Stimulated activated CD8-positive, alpha-beta memory T cell treated with anti-CD3 and anti-CD28 coated beads, Interleukin-7, amount 100 ng/mL, for 24 hours (primary cell): ENCODE measurements at places on chromosomes 2 and 18.

DNA sequence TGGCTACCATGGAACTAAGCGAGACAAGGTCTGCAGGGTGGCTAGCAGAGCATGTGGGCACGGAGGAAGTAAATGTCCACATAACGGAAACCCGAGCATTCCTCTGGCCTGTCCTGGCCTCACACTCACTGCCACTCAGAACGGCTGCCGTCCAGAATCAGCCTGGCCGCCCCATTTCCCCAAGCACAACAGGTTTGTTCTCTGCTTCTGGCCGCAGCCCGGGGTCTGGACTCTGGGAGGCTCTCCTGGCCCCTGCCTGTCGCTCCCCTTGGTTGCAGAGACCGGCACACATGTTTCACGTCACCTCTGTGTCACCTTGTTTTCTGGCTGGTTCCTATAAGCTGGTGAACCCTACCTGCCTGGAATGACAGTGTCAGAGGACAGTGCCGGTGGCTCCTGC, 69.3 kb downstream of the GLI2 start:
- no peak for DNase-seq

DNA sequence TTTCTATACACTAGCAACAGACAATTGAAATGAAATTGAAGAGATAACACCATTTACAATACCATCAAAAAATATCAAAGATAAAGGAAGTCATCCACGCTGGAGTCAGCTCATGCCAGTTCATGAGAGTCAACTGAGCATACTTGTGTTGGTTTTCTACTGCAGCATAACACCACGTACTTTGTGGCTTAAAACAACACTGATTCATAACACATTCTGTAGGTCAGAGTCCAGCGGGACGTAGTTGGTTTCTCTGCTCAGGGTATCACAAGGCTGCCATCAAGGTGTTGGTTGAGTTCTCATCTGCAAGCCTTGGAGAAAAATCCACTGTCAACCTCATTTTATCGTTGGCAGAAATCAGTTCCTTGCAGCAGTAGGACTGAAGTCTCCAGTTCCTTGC, 84.2 kb downstream of the TEX51 start:
- DNase-seq: no peak

GRCh38 chr2:233499928-233500327, 66.7 kb downstream of the USP40 start:
- DNase-seq: no peak

DNA sequence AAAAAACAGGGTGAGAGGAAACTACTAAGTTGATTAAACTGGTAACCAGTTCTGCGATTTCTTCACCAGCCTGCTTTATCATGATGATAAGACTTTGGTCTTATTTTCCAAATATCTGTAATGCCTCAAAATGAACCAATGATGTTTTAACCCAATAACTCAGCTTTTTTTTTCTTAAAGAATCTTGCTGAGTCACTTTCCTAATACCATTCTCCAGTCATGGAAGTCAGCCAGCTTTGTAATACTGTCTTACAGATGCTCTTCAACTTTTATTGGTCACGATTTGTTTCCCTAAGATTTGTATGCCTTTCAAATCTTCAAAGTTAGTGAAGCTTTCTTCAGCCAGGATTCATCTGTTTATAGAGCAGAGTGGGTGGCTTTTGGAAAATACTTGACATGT, 47.7 kb upstream of the SMIM21 start:
- no peak for DNase-seq

- no peak for DNase-seq
These were observed 1015.0 kb downstream of the BCL11A start for GRCh38 chr2:59538398-59538911.

DNA sequence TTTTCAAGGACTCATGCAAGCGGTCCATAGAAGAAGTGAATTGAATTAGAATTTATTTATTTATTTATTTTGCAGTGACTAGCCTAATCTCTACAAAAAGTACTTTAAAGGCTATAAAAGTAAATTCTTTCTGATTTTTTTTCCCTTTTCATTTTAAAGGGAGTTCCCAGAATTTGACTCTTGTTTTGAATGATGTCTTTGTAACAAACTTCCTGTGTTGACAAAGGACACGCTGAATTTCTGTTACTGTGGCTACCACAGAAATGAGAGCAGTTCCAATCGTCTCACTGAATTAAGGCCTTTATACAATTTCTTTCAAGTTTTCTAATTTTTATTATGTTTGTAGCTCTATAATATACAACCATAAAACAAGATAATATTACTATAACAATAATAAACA, 46.3 kb upstream of the LPIN2 start:
- DNase-seq: no peak

- DNase-seq: no peak
These were observed 172.7 kb downstream of the TWIST2 start for GRCh38 chr2:239020541-239021041.

- no peak for DNase-seq
These were observed 16.4 kb upstream of the CYP1B1 start for GRCh38 chr2:38092196-38092902.

DNA sequence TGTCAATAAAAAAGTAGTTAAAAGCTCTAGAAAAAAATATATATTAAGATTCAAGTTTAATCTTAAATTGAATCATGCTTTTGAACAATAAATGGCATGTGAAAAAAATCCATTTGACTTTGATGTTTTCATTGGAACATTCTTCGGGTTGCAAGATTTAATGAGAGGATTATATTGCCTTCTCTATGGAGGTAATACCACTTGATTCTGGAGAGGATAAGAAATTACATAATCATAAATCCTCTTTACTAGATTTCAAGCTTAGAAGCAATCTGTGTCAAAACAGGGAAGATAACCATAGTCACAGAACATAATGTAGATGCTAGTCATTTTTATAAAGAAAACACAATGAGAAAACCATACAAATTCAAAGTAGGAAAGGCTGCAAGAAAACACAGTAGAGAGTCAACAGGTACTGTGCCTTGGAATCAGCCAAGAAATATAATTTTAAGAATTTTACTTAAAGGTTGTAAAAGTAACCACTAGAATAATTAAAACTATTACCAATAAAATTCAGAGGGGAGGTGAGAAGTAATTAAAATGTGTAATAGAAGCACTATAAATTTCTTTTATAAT, 18.7 kb upstream of the MAPRE2 start:
- DNase-seq: no peak

DNA sequence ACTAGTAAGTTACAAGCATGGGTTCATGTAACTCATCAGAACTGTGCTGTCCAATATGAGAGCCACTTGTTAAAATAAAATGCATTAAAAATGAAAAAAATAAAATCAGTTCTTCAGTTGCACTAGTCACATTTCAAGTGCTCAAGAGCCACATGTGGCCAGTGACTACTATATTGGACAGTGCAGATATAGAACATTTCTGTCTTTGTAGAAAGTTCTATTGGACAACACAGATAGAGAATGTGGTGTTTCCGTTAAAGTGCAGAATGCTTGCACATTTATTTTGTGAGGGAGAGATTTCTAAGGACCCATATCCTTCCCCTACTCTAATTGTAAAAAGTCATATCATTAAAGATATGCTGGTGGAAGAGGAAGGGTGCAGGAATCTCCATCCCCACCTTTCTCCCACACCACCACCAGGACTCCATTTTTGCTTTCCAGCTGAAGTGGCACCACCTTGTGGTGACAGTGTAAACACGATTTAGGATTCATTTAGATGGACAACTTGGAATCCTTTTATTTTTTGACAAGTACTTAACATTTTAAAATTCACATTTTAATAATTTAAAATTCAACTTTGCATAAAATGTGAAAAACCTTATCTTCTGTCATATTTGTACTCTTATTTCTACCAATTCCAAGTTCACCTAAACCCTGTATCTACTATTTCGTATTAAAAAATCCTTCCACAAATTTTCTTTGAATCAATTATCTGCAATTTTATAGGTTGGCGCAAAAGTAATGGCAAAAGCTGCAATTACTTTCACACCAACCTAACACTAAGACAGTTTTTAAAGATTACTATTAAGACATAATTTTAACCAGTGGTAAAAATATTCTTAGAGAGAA, 9.4 kb upstream of the CD302 start:
- DNase-seq: no peak

- no peak for DNase-seq
These were observed 132.7 kb upstream of the NT5C1B start for GRCh38 chr2:18722101-18722500.

GRCh38 chr2:134712736-134713135, 6.1 kb downstream of the TMEM163 start:
- no peak for DNase-seq

DNA sequence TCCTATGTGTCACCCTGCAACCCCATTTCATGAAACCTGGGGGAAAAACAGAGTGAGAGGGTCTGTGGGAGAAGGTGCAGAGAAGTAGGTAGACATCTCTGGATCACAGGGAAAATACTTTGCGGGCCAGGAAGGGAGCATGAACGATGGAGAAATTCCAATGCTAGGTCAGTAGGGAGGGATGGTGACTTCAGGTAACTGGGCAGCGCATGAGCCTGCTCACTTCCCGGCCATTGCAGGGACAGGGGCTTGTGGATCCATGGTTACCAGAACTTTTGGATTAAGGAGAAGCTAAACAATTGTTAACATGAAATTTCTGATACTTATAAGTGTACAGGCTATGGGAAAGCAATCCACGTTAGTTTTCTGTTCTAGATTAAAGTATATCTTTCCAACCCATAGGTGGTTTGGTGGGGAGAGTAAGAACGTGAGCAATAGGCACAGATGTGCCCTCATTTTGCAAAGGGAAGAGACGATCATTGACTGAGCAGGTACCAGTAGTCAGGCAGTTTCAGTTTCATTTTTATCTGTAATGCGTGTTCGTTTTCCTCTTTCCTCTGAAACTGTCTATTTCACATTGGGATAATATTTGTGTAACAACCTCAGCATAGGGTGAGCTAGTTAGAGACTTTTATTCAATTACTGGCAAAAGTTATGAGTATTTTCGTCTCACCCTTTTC, 65.0 kb downstream of the NYAP2 start:
- DNase-seq: no peak

GRCh38 chr2:160278101-160278878, 78.2 kb upstream of the ITGB6 start:
- DNase-seq: no peak

DNA sequence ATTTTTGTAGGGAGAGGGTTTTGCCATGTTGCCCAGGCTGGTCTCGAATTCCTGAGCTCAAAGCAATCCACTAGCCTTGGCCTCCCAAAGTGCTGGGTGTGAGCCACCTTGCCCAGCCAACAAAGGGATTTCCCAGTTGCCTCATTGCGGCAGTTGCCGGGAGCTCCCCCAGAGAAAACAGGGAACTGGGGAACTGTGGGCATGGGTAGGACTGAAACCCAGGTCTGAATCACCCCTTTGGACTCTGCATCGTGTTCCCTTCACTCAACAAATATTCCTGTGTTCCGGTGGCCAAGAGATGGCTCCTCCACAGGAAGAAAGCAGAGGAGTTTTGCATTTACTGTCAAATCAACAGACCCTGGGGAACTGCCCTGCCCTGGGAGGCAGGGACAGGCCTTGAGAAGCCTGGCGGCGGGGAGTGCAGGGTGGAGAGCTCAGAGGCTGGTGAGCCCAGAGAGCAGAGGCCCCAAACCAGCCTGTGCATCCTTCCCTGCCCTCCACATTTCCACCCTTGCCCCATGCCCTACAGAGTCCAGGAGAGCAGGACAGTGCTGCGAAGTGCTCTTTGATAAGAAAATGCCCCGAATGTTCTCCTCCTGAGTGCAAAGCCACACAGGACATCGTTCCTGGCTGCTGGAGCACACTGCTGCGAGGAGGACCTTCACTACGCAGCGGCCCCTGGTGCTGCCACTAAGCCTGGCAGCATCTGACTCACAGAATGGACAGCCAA, 24.9 kb downstream of the MYO7B start:
- DNase-seq: no peak

DNA sequence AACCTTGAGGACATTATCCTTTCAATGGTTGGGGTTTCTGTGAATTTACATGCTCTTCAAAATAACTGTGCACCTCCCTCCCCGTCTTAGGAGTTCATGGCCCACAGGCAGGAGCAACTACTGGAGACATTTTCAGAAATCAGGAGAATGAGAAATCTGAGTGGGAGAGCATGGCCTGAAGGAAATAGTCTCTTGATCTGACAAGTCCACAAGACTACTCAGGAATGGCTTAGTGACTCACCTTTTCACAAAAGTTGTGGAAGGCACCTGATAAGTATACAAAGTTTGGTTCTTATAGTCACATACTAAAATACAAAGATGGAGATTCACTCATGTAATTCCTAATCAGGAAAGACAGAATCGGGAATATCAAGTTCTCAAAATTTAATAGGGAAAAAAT, 83.6 kb upstream of the NCKAP5 start:
- no peak for DNase-seq

- no peak for DNase-seq
These were observed 18.6 kb upstream of the PKDCC start for GRCh38 chr2:42029171-42029570.

DNA sequence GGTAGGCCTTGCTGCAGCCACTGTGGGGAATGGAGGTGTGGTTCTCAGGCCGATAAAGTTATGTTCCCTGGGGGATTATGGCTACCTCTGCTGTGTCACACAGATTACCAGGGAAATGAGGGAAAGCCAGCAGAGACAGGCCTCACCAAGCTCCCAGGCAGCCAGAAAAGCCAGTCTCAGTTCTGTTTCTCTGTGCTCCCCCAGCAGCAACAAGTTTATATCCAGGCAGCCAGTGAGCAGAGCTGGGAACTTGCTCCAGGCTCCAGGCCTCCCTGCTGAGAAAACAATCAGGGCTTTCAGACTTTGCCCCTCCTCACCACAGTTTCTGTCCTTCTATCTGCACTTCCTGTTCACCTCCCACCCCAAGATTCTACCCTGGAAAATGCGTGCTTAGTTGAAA, 596.6 kb upstream of the GYPC start:
- DNase-seq: no peak
